ENCODE measurements at places on chromosomes 11 and 22.

DNA sequence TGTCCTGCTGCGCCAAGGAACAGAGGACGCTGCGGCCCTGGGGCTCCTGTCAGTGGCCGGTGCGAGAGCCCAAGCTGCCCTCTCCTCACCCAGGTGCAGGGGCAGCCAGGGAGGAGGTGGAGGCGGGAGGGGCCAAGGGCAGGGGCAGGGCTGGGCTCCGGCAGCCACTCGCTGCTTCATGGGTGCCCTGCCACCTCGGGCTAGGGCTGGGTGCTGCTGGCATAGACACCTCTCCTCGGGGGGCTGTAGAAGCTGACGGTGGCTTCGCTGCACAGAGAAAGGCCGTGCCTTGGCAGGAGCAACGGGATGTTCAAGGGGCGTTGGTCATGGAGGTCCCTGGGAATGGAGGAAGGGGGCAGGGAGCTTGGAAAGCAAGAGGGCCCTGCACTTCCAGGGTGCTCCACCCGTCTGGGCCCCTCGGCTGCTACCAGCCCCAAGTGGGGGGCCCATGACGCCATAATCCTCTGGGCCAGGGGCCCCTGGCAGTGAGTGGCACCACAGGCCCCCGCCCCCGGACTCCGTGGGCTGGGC lies 1.6 kb upstream of the TBX1 start:
- no peak for DNase-seq

DNA sequence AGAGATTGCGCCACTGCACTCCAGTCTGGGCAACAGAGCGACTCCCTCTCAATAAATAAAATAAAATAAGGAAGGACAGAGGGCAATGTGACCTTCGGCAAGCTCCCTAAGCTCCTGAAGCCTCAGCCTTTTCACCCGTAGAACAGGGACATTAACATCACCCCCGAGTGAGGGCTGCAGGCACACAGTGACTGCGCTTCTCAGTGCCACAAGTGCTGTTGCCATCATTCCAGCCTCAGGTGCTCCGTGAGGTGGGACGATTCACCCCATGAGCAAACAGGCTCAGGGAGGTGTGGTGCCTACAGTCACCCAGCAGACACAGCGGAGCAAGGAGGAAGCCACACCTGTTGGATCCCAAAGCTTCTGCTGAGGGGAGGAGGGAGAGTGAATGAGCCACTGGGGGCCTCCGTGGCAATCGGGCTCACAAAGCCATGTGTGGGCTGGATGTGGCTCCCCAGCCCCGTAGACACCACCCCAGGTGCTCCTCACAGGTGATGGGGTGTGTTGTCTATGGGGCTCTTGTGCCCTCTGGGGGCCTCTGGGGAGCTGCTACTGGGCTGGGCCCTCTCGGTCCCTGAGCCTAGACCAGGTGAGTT lies 9.1 kb upstream of the TCF20 start:
- DNase-seq = no peak

DNA sequence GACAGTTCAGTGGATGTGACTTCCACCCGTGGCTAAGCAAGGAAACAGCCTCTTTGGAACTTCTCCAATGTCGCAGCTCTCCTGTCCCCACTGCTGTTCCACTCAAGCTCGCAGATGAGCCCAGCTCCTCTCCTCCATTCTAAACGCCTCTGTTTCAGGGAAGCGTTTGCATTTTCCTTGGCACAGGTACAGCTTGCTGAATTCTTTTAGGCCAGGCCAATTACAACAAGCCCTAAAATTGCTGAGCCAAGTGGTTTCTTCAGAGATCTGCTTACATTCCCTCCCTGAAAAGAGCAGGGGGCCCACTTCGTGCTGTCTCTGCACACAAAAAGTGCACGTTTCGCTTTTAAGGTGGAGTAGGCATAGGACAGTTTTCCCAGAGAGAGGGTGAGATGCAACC lies 91.5 kb upstream of the BLID start:
- no peak for DNase-seq

GRCh38 chr11:74646954-74647353 lies 54.6 kb downstream of the POLD3 start:
- DNase-seq = no peak

GRCh38 chr11:45058647-45058950 lies 87.8 kb upstream of the PRDM11 start:
- DNase-seq = no peak

- no peak for DNase-seq
Observed at GRCh38 chr11:17036666-17037658, 22.7 kb upstream of the PLEKHA7 start.

DNA sequence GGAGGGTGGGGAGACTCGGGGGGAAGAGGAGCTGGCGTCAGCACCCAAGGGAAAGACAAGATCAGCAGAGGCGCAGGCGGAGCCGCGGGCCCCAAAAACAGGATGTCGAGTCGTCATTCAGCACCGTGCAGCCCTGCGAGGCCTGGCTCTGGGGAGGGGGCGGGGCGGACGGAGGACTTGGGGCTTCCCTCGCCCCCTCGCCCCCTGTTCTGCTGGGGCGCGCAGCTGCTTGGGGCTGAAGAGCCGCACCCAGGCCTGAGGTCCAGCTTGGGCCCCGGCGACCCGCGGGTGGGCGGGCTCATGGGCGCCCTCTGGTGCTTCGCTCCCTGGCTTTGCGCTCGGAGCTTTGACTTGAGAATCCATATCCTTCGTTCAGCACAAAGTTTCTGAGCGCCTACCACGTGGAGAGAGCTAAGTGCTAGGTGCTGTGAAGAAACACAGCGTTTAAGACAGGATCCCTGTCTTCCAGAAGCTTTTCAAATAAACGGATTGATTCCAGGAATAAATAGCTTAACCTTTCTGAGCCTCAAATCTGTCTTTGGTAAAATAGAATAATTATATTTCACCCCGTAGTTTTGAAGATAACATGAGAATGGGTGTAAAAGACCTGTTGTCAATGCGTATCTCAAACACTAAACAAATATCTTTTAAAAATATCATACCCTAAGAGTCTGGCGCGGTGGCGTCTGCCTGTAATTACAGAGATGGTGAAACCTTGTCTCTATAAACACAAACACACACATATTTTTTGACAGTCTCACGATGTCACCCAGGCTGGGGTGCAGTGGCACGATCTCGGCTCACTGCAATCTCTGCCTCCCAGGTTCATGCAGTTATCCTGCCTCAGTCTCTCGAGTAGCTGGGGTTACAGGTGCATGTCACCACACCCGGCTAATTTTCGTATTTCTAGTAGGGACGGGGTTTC lies 929 bp upstream of the RHOG start:
- DNase-seq = peak; percentile 95

DNA sequence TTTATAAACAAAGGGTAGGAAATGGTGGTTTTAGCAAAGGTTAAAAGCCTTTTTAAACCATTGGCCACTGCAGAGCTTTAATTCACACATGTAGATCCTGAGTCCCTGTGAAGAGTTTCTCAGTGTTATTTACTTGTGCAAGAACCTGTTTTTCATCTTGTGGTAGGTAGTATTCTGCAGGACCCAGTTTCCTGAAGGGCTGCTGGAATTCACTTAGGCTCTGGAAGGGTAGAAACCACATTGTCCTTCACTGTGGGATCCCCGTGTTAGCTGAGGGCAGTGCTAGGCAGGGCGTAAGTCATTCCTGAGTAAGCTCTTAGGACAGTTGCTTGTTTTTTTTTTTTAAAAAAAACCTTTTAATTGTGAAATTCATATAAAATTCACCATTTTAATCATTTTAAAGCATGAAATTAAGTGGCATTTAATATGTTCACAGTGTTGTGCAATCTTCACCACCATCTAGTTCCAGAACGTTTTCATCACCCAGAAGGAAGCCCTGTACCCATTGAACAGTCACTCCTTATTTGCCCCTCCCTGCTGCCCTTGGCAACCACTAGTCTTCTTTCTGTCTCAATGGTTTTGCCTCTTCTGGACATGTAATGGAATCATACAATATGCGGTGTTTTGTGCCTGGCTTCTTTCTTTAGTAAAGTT lies 77.7 kb downstream of the C22orf31 start:
- DNase-seq = no peak

GRCh38 chr11:206002-206384 lies 1.2 kb downstream of the BET1L start:
- no peak for DNase-seq

GRCh38 chr11:88597387-88597786 lies 259.9 kb upstream of the CTSC start:
- DNase-seq = no peak

- no peak for DNase-seq
Observed at GRCh38 chr11:12800032-12800671, 125.9 kb downstream of the TEAD1 start.

DNA sequence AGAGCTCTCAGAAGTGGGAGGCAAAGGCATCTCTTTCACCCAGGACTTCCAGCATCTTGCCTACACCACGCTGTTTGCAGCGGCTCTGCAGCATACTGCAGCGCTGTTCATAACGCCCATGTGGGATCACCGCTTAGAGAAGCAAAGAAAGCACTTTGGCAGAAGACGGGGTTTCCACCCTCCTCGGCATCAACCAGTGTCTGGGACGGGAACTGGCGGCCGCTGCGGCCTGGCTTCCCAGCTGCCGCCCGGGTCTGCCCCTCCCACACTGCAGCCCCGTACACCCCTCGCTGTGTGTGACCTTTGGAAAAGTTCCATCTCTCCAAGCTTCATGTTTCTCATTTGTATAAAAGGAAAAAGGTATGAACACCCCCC lies 545 bp upstream of the TIRAP start:
- DNase-seq = peak; percentile 29

DNA sequence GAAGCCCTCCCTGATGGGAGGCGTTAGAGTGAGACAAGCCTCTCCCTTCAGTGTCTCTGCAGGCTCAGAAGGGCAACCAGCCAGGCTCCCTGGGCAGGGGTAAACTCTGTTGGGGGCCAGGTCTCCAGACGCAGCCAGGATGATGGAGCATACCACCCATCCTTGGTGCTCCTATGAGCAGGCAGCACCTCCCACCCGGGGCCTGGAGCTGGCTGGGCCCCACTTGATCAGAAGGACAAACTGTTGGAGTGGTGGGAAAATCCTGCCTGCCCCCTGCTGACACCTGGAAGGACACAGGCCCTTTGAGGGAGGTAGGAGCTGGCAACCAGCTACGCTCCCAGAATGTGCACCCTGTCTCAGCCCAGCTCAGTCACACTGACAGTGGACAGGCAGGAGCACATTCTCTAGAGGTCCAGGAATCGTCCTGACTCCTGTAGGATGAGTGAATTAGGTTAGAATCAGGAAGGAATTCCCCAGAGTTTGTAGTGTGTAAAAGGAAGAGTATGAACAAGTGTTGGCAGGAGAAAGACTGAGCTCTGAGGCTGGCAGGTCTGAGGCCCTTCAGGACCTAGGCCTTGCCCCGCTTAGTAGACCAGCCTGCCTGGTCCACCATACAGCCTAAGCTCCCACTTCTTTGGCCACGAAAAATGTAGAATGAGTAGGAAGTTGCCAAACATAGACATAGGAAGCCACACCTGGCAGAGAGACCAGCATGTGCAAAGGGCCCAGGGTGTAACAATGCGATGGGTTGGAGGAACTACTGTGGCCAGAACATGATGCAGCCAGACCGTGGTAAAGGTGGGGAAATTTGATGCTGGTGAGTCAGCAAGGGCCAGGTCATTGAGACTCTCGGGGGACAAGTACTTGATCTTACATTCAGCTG lies 19.1 kb downstream of the ARHGEF17 start:
- no peak for DNase-seq

Measured in CD4-positive, alpha-beta T cell treated with Interleukin-4 for 1 hour (primary cell).